Activated T-cell treated with anti-CD3 and anti-CD28 coated beads, Interleukin-2, amount 50 U/mL, for 4 hours (primary cell): ENCODE measurements at places on chromosomes 13 and 19. TPM values are rescaled to one million over a fixed set of nuclear protein-coding genes. Genes with fewer than 3 reads are reported as not detected.

KLK7 gene
- total RNA-seq, result not detected

CASP14 gene
- not detected for total RNA-seq

PLIN5 gene
- total RNA-seq, result not detected

KIR3DL2 gene
- 1.7 TPM for total RNA-seq

ONECUT3 gene
- not detected for total RNA-seq

PLPPR2 gene
- total RNA-seq, result 3.8 TPM

GAMT gene
- total RNA-seq, result 23.1 TPM

RAB3A gene
- total RNA-seq, result 6.6 TPM

ZNF556 gene
- not detected for total RNA-seq

TBCB gene
- 155 TPM for total RNA-seq

MYPOP gene
- total RNA-seq, result 4.8 TPM

EPSTI1 gene
- 18.1 TPM for total RNA-seq

SIGLEC9 gene
- total RNA-seq, result 0.22 TPM

THSD1 gene
- 0.16 TPM for total RNA-seq

ZNF723 gene
- total RNA-seq, result not detected

KCTD4 gene
- not detected for total RNA-seq

TSPAN16 gene
- not detected for total RNA-seq

WTIP gene
- 0.98 TPM for total RNA-seq

STAP2 gene
- total RNA-seq, result 11.1 TPM

EPS8L1 gene
- 0.87 TPM for total RNA-seq

CGB1 gene
- not detected for total RNA-seq

DACH1 gene
- not detected for total RNA-seq

NLRP11 gene
- total RNA-seq, result 0.18 TPM

KIRREL2 gene
- total RNA-seq, result 0.24 TPM
